ENCODE measurements at places on chromosomes 6 and 20.

- DNase-seq: no peak
Measured at GRCh38 chr20:5833309-5833941, 83.2 kb downstream of the SHLD1 start.

GRCh38 chr6:100671740-100672139 lies 207.0 kb upstream of the SIM1 start:
- DNase-seq: no peak

DNA sequence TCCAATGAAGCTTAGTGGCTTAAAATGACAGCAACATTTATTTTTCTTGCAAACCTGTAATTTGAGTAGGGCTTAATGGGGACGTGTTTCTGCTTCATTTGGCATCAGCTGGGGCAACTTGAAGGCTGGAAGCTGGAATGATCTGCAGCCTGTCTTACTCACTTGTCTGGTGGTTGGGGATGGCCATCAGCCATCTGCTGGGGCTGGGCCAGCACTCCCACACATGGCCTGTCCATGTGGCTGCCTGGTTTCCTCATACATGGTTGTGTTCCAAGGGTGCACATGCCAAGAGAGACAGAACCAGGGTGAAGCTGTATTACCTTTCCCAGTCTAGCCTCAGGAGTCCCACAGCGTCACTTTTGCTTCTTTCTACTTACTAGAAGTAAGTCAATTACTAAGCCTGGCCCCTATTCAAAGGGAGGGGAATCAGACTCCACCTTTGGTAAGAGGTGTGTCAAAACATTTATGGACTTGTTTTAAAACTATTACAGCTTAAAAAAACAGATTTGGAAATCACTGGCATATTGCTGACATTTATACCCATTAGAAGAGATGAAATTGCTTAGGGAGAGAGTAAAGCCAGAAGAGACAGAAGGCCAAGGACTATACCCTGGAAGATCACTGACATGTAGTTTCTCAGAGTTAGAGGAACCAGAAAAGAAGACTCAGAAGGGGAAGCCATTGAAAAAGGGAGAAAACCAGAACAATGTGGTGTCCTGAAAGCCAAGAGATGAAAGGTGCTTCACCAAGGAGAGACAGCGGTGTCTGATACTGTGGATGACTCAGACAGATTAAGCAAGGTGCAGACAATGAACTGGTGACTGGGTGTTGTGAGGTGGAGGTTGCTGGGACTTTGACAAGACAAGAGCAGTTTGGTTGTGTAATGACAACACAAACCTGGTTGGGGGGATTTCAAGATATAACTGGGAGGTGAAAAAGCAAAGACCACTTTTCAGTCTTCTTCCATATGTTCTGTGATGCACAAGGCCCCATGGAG lies 345.2 kb downstream of the GJA1 start:
- DNase-seq: no peak

GRCh38 chr6:44278774-44279697 lies 8.8 kb downstream of the TMEM151B start:
- DNase-seq: no peak

GRCh38 chr6:167479901-167480648 lies 155.2 kb downstream of the TTLL2 start:
- DNase-seq: no peak

- DNase-seq: no peak
Measured at GRCh38 chr20:12829170-12829569, 179.6 kb upstream of the SPTLC3 start.

GRCh38 chr6:16684195-16684689 lies 77.0 kb downstream of the ATXN1 start:
- DNase-seq: no peak

DNA sequence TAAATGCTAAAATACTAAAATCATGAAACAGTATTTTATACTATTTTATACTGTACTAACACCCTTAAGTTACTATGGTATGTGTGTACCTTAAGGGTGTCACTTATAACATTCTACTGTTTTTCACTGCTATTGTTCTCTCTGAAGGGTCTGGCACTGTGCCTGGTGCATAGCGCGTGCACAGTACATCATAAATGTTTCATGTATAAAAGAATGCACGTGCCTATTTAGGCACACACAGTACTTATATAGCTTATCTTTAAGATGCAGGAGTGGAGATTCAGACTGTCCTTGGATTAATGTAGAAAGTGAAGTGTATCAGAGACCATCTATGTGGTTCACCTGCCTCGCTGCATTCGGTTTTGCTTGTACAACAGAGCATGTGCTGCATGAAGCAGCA lies 64.0 kb upstream of the SGK1 start:
- DNase-seq: no peak

- no peak for DNase-seq
Measured at GRCh38 chr20:38272398-38272797, 11.9 kb upstream of the KIAA1755 start.

DNA sequence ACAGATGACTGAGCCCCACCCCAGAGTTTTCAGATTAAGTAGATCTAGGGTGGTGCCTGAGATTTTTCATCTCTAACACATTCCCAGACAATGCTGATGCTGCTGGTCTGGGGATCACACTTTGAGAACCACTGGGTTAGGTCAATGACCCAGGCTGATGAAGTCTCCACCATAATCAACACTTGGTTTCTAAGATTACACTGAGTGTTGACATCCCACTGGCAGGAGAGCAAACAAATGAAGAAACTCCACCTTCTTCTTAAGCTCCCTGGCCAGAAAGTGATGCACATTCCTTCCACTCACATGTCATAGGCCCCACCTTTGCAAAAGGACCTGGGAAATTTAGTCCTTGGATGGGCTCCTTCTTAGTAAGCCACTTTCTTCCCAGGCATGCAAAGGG lies 53.1 kb downstream of the MAFB start:
- no peak for DNase-seq

DNA sequence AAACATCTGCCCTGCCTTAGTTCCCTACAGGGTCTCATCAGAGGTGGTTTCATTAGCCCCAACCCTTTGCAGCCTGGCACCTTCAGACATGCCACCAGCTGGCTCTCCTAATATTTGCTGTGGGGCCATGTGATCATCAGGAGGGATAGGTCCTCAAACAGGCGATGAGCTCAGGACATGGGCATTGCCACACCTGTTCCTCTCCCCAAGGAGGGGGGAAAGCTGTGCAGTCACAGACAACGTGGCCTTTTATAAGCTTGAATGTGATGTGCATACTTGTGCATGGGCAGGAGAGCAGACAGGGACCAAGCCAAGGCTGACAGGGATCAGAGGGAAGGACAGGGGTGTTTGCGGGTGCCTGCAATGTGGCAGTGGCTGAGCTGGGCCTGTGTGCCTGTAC lies 78.8 kb upstream of the ZNFX1 start:
- no peak for DNase-seq

DNA sequence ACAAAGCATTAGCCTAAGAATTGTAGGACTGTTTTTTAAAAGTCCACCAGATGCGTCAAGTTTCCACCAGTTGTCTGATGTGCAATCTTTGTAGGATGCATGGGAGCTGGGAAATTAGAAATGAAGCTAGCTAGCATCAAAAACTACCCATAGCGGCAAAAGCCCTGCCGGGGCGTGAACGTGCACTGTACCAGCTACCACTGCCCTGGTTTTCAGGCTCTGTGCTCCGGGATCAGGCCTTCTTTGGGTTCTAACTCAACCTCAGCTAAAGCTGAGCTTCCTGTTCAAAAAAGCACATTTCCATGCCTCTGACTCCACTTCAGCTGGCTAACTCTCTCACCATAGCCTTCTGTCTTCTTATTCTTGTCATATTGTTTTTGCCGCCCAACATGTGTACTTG lies 26.9 kb upstream of the FUCA2 start:
- no peak for DNase-seq

GRCh38 chr20:45041464-45042337 lies 59.2 kb downstream of the KCNS1 start:
- no peak for DNase-seq

- DNase-seq: no peak
Measured at GRCh38 chr6:43768983-43769525, 957 bp upstream of the VEGFA start.

DNA sequence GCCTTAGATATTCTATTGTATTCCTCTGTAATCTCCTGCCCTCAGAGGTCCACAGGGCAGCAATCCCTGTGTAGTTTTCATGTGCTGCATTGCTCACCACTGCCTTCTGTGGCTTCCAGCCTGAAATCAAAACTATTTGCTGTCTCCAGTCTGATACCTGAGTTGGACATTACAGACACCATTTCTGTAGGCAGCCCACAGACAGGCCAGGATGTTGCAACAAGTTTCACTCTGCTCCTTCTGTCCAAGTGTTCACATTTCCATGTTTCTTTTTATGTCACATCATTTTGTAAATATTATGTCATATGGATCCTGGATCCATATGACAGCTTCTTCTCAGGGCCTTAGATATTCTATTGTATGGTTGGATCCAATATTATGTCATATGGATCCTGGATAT lies 21.7 kb downstream of the ECI2 start:
- no peak for DNase-seq

- no peak for DNase-seq
Measured at GRCh38 chr20:1526896-1527295, 30.6 kb downstream of the SIRPD start.

DNA sequence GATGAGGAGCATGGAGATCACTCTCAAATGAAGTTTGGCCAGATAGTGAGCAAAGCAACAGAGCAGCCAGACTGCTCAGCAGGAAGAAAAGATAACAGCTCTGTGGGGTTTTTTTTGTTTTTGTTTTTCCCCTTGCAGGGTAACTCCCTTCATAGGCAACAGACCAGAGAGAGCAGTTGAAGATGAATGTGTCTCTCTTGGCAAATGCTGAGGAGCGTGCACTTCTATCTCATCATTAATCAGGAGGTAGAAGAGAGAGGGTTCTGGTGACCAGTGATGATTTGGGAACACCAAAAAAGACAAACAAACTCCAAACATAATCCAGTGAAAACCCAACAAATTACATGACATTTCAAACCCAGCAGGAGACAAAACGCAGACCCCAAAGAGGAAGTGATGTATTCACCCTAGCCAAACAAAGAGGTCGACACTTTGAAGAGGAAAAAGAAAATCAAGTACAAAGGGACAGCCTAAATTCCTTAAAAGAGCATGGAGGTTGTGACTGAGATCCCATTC lies 66.2 kb upstream of the RREB1 start:
- no peak for DNase-seq

GRCh38 chr6:129306826-129307225 lies 403.2 kb downstream of the ARHGAP18 start:
- DNase-seq: no peak

DNA sequence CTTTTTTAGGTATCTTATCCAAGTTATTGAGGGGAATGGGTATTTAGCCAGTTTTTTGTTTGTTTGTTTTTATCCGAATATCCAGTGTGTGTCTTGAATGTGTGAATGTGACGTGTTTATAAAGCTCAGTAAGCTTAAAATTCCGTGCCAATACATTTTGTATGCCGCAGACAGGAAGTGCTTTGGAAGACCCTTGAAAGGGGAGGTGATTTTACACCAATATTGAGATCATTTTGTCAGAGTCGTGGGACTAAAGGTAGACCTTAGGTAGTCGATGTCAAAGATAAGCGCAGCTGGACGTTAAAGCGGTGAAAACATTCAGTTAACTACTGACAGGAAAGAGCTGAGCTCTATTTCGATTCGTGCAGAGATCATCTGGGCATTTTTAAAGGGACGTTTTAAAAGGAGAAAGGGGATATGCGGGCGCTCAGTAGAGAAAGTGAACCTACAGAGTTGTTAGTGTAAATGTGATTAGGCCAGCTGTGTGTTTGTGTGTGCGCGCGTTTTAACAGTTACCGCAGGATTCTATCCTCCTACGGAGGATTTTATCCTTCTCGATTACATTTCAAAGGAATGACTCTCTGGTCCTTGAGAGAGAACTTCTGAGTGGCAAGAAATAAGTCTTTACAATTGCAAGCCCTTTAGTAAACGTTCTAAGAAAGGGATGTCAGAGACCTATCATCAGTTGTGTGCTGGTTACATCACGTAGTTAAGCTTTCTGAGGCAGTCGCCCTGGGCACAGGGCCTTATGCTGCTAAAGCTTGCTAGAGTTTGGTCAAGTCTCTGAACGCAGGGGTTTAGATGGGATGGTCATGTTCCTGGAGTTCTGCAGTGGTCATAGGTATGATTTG lies 625 bp upstream of the ECHDC1 start:
- DNase-seq: no peak

GRCh38 chr6:7566617-7567173 lies 23.3 kb upstream of the SNRNP48 start:
- DNase-seq: no peak

GRCh38 chr6:151409260-151409659 lies 17.9 kb upstream of the ZBTB2 start:
- no peak for DNase-seq

- no peak for DNase-seq
Measured at GRCh38 chr6:50699051-50699775, 14.1 kb upstream of the TFAP2D start.

GRCh38 chr20:33262658-33263065 lies 20.4 kb upstream of the BPIFB1 start:
- no peak for DNase-seq

DNA sequence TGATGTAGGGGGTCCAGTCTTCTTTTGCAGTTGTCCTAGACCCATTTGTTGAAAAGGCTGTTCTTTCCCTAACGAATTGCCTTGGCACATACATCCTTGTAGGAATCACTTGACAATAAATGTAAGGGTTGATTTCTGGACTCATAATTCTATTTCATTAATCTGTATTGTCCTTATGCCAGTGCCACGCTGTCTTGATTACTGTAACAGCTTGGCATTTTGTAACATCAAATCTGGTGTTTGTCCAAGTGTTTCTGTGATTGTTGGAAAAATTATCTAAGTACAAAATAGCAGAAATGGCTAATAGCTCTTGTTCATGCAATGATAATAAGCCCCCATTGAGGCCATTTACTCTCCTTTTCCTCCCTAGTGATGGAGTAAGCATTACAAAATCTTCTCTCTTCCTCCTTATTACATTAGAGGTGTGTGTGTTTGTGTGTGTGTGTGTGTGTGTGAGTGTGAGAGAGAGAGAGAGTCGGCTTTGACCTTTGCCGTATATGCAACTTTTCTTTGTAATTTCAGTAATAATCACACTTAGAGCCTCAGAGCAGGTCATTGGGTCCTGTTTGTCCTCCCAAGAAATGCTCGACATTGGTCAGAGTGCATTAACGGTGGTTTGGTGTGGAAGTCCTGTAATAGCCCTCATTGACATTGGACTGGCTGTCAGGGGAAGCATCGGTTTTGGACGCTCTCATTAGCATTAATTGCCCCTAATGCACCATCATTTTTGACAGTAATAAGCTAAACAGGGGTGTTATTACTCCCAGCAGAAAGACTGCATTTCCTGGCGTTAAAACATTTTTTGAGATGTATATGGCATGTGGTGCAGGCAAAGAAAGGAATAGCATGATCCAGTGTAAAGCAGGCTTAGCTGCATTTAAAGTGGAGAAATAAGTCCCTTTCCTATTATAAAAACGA lies 40.7 kb upstream of the MROH8 start:
- DNase-seq: no peak

GRCh38 chr6:56996401-56996800 lies 41.5 kb downstream of the BEND6 start:
- no peak for DNase-seq

All from Peyer's patch (tissue), 4 donors.